ENCODE measurements at places on chromosomes 4 and X.

DNA sequence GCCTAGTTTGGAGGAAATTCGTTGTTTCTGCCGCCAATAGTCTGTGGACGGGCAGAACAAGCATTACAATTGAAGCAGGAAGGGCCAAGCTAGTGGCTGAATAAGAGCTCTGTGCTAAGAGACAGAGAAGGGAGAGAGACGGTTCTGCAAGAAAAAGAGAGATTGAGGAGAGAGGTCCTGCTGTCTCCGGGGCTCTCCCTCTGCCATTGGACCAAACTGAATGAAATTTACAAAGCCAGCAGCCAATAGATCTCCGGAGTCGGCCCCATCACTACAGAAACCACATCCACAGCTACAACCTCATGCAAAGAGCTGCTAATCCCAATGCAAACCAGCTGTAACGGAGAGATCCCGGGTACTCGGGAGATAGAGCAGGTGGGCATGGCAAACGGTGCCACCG lies at the start of gene NLGN4X:
TSS of gene NLGN4X (minus strand) at position 148 of the 400 bp plus-strand sequence. CDS start 77,401 bp downstream, outside the sequence.
- no peak for DNase-seq

GRCh38 chr4:186810613-186811150 lies 87.0 kb upstream of the FAT1 start:
- no peak for DNase-seq

- DNase-seq: peak; percentile 34
These were observed 46.5 kb downstream of the HADH start for GRCh38 chr4:108036213-108036612.

DNA sequence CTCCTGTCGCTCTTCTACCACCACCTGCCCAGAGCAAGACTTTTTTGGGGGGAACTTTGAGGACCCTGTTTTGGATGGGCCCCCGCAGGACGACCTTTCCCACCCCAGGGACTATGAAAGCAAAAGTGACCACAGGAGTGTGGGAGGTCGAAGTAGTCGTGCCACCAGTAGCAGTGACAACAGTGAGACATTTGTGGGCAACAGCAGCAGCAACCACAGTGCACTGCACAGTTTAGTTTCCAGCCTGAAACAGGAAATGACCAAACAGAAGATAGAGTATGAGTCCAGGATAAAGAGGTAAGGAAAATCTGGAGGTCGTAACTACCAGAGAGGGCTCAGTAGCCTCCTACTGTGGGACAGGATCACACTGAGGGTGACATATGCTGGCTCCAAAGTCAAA lies 364.5 kb downstream of the MAPK10 start:
- no peak for DNase-seq

GRCh38 chrX:32370456-32371205 lies 840.7 kb downstream of the DMD start:
- no peak for DNase-seq

DNA sequence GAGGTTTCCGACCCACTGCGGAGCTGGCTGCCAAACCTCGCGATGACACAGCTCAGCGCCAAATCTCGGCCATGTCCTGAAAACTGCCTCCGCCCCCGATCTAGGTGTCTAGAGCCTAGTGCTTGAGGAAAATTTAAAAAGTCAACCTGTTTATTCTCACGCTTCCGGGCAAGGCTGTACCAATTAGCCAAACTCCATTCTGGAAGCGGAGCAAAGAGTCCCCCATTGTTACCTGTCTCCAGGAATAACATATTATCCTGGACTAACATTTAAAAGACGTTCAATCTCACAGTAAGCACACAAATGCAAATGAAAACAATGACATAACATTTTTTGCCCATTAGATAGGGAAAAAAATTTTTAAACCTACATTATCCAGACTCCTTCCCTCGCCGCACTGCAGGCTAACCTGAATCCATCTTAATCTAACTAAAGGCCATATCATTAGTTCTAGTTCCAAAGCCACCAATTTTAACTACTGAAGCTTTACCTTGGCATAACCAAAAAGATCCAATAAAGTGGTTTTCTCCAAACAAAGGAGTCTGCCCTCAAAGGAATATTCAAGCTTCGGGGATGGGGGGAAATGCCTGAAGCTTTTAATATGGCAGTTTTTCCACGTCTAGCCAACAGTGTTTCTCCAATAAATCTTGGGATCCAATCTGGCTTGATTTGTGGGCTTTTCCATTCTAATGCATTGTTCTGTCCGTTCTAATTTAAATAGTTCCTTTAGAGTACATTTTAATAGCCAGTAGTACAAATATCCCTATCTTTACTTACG lies 1.9 kb downstream of the HUWE1 start:
- DNase-seq: no peak

GRCh38 chrX:151624677-151625076 lies 61.2 kb downstream of the PASD1 start:
- no peak for DNase-seq

- no peak for DNase-seq
These were observed 123.6 kb upstream of the INTU start for GRCh38 chr4:127509155-127509554.

DNA sequence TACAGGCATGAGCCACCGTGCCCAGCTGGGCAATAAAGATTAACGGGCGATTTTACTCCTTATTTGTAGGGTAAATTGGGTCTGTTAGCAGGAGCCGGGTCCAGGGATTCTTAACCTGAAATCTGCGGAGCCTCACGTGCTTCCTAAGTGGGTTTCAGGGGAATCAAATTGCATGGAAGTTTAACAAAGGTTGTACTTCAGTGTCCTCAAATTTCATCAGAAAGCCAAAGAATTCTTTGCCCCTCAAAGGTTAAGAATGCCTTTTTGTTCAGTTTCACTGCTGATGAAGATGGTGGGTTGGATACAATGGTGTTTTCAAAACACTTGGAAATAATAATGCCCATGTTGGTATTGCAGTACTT lies 67.9 kb downstream of the AFF1 start:
- DNase-seq: no peak

DNA sequence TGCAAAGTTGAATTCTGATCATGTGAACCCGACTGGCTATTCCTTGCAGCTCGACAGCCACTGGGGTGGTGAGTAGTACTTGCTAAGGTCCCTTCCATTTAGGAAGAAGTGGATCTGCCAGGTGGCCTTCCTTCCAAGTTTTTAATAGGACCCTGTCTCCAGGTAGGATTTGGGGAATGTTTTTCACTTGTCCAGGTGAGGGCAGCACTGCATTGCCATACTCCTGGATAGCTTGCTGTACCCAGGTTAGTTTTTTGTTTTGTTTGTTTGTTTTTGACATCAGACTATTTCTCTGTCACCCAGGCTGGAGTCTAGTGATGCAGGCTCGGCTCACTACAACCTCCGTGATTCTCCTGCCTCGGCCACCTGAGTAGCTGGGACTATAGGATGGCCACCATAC lies 29.8 kb downstream of the SAGE1 start:
- no peak for DNase-seq

DNA sequence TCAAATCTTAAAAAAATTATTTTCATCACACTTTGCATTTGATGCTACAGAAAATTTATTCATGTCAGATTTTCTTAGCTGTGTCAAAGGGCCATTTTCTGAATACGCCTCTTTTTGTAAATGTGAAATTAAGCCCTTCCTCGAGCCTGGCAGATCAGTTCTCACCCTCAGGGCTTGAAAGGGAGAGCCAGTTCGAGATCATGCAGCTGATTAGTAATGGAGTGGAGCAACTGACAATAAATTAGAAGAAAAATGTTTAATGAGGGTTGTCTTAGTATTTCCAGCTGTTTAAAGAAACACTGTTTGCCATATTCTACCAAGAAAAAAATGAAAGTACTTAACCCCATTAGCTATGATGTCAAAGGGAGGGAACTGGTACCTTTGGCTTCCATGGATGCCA lies 28.7 kb downstream of the CC2D2A start:
- no peak for DNase-seq

DNA sequence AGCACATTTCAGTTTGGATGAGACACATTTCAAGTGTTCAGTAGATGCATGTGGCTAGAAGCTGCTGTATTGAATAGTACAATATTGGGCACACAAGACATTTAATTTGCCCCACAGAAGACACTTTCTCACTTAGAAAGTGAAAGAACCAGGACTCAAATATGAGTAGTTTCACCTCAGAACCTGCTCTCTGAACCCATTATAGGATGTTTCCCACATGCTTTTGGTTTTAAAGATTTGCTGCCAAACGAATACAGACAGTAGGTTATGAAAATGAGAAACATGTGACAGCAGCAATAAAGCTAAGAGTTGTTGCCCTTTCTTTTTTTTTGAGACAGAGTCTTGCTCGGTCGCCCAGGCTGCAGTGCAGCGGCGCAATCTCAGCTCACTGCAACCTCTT lies 32.3 kb downstream of the C4orf54 start:
- no peak for DNase-seq

DNA sequence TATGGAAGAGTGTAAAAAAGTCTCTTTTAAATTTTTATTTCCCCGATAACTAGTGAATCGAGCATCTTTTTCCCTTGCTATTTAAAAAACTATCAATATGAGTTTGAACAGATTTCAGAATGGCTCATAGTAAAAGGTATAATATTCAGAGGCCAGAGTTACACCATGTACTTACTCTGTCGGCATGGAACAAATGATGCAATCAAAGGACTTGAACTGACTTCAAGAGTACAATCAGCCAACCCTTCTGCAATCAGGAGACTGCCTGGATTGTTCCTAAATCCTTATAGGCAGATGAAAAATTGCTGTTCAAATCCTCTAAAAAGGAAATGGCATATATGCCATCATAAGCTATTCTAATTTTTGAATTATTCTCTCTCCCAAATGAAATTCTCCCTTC lies 273.3 kb downstream of the SH2D1A start:
- DNase-seq: no peak

DNA sequence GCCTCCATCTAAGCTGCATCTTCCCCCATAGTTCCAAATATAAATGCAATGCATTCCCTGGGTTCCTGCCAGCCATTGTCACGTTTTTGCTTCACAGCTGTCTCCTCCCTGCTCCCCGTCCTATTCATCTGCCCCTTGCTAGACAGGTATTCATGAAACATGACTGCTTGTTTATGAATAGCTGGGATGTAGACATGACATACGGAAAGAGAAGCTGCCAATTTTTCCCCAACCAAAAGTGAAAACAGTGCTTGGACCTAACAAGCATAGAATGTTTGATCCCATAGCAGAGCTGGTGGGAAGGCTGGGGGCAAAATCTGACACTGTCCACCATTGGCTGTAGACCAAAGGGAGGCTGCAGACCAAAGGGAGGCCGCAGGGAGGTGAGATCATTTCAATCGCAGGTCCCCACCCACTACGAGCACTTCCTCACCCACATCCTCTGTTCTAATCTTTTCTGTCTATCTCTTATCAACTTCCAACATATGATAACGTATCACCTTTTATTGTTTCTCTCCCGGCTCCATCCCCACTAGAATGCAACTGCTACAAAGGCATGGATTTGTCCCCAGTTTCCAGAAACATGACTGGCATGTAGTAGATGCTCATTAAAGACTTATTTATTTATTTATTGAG lies 8.5 kb upstream of the GYG2 start:
- no peak for DNase-seq

Measured in stimulated activated CD4-positive, alpha-beta T cell treated with anti-CD3 and anti-CD28 coated beads, Interleukin-15, amount 100 ng/mL, for 1 hour (primary cell).